GM12865 (cell line): ENCODE measurements at places on chromosomes 2 and 18.

- no peak for DNase-seq
These were observed 53.4 kb downstream of the ADI1 start for GRCh38 chr2:3465844-3466481.

- DNase-seq, result no peak
These were observed 17.2 kb downstream of the ATP8B1 start for GRCh38 chr18:57785751-57786437.

DNA sequence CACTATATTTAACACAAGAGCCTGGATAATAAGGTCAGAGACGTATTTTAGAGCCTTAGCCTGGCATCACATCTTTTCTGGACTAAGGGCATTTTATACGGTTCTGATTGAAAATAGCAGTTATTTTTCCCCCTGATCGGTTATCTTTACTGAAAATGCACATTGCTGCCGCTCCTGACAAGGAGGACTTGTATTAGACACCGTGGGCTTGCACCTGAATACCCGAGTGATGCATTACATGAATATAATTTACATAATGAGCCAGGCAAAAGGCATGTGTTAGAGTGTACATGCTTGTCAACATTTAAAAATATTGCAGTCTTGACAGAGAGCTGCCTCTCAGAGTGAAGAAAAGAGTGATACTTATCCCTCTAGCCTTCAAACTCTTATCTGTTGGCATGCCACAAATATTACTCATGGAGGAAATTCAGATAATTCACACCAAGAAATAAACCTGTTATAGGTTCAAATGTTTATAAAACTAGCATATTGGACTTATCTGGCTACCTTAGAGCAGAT lies 470.5 kb upstream of the ETAA1 start:
- no peak for DNase-seq

DNA sequence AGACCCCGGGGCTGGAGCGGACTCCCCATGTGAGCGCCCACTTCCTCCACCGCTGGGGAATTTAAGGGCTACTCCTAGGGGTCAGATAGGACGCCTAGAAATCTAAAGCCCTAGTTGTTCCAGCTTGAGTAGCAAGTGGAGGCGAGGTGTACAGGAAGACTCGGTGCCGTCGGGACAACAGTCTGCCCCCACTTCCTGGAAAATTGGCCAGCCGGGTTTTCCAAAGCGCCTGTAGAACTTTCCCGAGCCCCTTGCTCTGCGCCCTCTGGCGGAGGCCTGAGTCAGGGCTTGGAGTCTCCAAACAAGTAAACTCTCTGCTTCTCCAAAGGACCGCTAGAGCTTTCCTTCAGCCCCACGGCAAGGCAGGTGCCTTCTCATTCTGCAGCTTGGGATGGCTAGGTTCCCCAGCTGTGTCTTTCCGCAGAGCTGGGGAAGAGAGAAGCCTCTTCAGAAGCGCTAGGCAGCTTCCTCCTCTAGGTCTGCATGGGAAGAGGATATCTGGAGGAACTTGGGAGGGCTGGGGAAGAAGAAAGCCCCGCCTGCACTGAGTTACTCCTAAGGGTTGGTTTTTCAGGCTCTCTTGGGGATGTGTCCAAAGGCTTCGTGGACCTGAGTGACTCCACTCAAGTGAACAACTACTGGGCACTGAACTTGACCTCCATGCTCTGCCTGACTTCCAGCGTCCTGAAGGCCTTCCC lies 681 bp downstream of the SPR start:
- DNase-seq, result peak; percentile 74

DNA sequence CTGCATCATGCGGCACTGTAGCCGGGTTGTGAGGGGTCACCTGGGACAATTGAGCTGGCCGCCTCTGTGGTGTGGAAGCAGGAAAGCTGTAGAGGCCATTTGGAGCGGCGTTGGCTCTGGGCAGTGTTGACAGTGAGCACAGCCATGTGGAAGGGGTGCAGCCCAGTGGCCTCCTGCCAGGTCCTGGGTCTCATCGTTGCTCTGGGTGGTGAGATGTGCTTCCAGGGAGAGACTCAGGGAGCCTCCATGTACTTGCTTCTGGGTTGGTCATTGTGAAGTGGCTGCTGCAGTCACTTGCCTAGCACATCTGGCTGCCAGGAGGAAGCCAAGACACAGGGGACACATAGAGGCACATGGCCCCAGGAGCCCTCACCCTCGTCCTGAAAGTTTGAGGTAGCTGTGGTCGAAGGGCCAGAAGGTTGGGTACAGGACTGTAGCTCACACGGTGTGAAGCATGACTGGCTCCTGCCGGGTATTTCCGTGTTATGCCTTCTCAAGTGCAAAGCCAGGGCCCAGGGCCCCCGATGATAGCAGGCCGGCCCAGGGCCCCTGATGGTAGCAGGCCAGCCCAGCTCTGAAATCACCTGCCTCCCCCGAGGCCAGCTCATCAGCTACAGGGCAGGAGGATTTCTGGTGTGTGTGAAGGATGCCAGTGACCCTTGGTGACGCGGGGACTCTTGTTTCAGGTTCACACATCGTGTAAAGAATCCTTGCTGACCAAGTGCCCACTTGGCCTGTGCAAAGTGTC lies 82.6 kb downstream of the DGKD start:
- DNase-seq, result peak; percentile 37

- DNase-seq, result no peak
These were observed 90.6 kb downstream of the MDH1 start for GRCh38 chr2:63679252-63679855.

- no peak for DNase-seq
These were observed 3.0 kb downstream of the NRBP1 start for GRCh38 chr2:27431395-27431794.

GRCh38 chr2:79862756-79863155 lies 349.9 kb downstream of the CTNNA2 start:
- DNase-seq, result no peak
